HepG2 (cell line): ENCODE measurements at places on chromosomes 16 and 17.

GRCh38 chr16:19284207-19284606 lies 1.3 kb upstream of the CLEC19A start:
- no peak for DNase-seq

DNA sequence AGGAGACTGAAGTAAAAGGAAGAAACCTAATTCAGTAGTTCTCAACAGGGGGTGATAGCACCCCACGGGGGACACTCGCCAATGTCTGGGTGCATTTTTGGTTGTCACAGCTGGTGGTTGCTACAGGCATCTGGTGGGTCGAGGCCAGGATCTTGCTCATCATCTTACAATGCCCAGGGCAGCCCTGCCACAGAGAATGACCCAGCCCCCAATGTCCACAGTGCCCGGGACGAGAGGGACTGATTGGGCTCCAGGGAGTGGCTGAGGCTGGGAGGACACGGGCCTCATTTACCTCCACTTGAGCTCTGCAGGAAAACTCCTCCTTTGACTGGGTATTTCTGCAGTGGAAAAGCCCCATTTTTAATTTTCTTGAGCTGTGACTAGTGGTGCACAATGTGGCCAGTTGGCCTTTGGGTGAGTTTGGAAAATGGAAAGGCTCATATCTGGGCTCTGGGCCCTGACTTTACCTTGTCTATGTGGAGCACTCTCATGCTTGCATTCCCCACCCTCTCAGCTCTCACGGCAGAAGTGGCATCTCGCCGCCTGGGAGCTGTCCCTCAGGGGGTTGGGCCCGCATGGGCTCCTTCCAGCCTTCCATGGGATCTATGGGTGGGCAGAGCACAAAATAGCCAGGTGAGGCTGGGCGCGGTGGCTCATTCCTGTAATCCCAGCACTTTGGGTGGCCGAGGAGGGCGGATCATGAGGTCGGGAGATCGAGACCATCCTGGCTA lies 37.7 kb upstream of the IRF8 start:
- DNase-seq, result no peak

- no peak for DNase-seq
These were observed 325.3 kb downstream of the SOX9 start for GRCh38 chr17:72446118-72446517.

GRCh38 chr17:38447502-38448085 lies 19.3 kb downstream of the ARHGAP23 start:
- DNase-seq, result no peak

DNA sequence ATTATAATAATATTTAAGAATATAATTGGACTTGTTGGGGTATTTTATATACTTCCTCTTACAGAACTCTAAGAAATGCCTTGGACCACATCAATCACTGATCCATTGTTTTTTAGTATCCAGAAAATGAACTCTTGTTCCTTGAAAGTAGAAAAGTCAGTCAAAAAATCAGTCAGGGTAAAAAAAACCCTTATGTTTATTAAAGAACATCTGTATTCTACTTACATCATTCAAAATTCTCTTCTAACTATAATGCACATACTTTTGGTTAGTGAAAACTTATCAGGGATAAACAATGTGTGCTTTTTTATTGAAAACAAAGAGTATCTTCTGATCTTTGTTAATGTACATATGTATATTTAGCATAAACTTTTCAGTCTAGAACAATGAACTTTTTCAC lies 23.5 kb upstream of the CDR2 start:
- no peak for DNase-seq

GRCh38 chr16:67034487-67034886 lies 5.5 kb downstream of the CBFB start:
- DNase-seq, result no peak

- peak; percentile 66 for DNase-seq
These were observed 20.6 kb downstream of the ADAM11 start for GRCh38 chr17:44779211-44780025.

DNA sequence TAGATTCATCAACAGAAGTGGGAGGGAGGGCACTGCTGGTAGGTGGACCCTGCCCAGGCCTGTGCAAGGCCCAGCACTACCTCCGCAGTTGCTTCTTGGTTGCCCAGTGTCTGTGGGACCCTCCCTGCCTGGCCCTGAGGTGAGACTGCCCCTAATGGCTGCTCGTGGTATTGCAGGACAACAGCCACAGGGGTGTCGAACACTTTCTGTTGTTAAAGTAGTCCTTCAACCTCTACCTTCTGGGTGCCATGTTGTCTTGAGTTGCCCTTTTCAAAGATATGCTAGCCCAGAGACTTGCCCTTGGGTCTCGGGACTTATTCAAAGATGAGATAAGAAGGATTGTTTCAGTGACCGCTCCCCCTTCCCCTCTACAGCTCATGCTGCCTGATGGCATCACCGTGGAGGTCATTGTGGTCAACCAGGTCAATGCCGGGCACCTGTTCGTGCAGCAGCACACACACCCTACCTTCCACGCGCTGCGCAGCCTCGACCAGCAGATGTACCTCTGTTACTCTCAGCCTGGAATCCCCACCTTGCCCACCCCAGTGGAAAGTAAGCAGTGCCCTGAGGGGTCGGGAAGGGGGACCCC lies 29.1 kb downstream of the AKAP1 start:
- peak; percentile 41 for DNase-seq

- no peak for DNase-seq
These were observed 18.0 kb upstream of the GAS7 start for GRCh38 chr17:10216213-10216938.

DNA sequence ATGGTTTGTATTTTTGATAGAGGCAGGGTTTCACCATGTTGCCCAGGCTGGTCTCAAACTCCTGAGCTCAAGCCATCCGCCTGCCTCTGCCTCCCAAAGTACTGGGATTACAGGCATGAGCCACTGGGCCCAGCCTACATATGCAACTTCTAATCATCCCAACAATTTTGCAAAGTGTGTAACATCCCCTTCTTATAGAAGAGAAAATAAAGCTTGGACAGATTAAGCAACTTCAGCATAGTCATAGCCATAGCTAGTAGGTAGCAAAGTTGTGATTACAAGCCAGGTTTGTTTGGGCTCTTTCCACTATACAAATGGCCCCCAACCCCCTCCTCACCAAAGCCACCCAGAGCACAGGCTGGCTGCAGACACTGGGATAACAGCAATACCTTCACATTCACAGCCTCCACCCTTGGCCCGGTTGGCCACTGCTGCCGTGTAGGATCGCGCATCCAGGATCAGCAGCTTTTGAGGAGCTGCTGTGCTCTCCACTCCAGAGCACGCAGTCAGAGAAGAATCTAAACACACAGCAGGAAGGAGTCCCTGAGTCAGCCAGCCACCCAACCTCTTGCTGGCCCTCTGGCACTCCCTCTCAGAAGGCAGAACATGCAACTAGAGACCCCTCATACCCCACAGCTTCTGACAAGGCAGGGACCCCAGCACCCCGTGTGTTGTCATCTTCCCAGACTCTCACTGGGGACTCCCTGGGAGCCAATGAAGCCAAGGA lies 7.9 kb downstream of the MTMR4 start:
- no peak for DNase-seq

GRCh38 chr17:32875923-32876416 lies 954 bp downstream of the MYO1D start:
- DNase-seq, result no peak

- no peak for DNase-seq
These were observed 366.6 kb upstream of the CCL2 start for GRCh38 chr17:33888455-33888854.

GRCh38 chr16:68310774-68311511 lies at the start of the genes PRMT7 and SLC7A6OS:
PRMT7 (plus strand) TSS chr16:68311019; CDS start chr16:68315980, 4,961 bp downstream.
SLC7A6OS (minus strand) TSS chr16:68310946; CDS start chr16:68310926, 20 bp downstream.
- DNase-seq, result peak; percentile 90

- peak; percentile 53 for DNase-seq
These were observed 44.2 kb downstream of the HELZ start for GRCh38 chr17:67200727-67201301.

DNA sequence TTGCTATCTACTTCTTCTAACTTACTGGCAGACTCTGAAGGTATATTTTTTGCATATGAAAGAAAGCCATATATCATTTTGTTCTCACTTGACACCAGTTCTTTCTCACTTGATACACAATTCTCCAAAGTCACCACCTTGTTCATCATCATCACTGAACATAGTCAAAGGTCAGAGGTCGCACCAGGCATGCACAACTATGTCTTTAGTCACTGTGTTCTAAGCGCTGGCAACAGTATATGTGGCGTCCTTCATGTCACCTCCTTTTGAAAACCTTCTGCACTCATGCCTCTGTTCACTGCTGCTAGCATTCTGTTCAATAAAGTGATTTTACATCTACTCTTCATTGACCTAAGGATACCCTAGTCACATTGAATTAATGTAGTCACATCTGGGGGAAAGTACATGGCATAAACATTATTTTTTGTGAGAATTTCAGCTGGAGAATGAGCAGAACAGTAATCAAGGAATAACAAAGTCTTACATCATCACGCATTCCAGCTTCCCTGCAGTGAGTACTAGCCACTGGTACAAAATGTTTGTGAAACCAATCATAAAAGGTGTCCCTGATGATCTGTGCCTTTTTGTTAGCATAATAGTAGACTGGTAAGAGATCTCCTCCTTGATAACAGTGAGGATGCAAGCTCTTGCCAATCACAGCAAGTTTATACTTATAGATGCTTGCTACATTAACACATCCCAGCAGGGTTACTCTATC lies 20.5 kb upstream of the TBX4 start:
- DNase-seq, result peak; percentile 79

DNA sequence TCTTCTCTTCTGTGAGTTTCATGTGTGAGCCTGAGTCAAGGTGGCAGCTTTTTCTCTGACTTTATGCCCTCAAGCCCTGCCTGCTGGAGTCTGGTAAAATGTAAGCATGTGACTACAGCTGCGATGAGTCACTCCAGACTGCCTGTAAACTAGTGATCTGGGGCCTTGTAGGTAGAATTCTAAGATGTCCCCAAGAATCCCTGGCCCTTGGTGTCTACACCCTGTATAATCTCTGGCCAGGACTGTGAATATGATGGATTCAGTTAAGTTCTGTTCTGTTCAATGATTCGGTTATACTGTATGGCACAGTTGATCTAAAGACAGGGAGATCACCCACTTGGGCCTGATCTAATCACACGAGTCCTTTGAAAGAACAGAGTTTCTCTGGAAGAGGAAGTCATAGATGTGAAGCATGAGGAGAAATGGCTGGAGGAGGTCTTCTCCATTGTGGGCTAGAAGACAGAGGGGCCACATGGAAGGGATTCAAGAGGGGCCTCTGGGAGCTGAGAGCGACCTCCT lies 29.8 kb downstream of the PRSS54 start:
- no peak for DNase-seq

DNA sequence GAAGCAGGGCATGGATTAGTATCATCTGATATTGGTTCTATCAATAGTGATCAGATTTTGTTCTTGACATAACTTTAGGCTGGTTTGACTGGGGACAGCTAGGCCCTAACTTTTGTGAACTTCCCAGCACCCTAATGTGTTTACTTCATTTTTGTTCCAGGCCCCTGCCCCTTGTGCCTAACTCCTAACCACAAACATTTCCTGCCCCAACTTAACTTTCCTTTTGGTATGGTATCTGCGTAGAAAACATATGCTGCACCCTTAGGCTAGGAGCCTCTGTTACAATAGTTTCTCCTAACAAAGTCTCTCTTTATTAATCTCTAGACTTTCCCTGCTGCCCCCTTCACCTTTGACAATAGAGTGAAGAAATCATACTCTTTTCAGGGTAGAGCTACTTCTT lies 2.5 kb downstream of the ADPRM start:
- no peak for DNase-seq

DNA sequence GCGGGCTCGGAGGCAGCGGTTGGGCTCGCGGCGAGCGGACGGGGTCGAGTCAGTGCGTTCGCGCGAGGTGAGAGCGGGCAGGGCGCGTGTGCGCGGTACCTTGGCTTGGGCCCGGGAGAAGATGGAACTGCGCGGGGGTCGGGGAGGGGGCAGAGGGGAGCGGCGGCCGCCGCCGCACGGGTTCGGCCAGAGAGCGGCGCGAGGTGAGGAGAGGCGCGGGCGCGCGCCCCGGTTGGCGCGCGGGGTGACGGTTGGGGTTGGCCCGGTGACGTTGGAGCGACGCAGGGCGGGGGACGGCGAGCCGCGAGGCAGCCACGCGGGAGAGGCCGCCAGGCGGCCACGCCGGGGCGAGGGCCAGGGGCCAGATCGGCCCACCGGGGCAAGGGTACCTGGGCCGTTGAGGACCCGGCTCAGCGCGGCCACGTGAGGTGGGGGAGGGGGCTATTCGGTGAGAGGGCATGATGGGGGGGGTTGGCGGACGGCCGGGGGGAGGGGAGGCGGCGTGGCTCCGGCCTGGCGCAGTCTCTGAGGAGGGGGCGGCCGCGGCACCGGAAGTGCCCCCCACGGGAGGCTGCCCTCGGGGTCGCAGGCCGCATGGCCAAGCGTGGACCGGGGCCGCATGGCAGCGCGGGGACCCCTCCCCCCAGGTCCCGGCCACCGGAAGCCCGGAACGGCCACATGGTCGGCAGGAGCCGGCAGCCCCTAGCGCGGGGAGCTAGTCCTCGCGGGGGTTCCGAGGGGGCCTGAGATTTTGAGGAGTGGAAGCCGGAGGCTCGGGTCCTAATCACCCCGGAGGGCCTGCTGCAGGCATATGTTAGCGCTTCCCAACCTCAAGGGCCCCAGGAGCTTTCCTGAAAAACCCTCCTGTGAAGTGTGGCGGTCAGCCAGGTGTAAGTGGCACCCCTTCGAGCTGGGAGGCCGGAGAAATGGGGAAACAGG lies 527 bp downstream of the EIF5A start:
- no peak for DNase-seq

DNA sequence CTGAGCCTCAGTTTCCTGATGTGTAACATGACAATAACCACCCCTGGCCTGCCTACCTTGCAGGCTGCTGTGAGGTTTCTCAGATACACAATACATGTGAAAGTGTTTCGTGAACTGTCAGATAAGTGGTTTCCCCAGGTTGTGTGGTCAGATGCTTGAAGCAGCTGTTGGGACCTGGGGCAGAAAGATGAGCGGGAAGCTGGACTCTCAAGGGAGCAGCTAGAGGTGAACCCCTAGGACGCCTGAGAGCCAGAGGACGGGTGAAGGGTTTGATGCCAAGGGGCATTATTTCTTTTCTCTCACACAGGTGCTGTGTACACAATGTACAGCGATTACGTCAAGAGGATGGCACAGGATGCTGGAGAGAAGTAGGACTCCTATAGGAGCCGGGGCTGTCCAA lies 2.3 kb downstream of the HIGD1B start:
- DNase-seq, result no peak

DNA sequence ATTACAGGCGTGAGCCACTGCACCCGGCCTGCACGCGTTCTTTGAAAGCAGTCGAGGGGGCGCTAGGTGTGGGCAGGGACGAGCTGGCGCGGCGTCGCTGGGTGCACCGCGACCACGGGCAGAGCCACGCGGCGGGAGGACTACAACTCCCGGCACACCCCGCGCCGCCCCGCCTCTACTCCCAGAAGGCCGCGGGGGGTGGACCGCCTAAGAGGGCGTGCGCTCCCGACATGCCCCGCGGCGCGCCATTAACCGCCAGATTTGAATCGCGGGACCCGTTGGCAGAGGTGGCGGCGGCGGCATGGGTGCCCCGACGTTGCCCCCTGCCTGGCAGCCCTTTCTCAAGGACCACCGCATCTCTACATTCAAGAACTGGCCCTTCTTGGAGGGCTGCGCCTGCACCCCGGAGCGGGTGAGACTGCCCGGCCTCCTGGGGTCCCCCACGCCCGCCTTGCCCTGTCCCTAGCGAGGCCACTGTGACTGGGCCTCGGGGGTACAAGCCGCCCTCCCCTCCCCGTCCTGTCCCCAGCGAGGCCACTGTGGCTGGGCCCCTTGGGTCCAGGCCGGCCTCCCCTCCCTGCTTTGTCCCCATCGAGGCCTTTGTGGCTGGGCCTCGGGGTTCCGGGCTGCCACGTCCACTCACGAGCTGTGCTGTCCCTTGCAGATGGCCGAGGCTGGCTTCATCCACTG lies at the start of gene BIRC5:
Gene BIRC5 (plus strand): TSS at position 238 of the 690 bp plus-strand sequence. CDS start 64 bp downstream, at position 302.
- peak; percentile 82 for DNase-seq

- DNase-seq, result no peak
These were observed 2.7 kb upstream of the AP1G1 start for GRCh38 chr16:71811261-71811803.
